Fibroblast of skin of left biceps (primary cell): ENCODE measurements at places on chromosomes 11 and 22.

GRCh38 chr22:46673662-46674236 lies 53.6 kb downstream of the GRAMD4 start:
- DNase-seq: no peak

DNA sequence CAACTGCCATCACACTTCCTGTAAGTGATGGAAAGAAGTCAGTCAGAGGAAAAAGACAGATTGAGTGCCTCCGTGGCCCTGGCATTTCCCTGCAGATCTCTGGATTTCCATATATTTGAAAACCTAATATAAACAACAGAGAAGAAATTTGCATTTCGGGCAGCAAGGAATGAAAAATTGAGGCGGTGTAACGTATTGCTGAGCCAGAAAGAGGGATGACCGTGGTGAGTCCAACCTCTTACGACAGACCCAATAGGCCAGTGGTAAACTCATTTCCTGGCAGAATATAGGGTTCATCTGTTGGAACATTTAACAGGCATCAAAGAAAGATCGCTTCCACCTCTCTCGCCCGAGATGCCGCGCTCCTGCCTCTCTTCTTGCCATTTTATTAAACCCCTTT lies 336.5 kb downstream of the MIAT start:
- DNase-seq: no peak

- no peak for DNase-seq
These were observed 206.9 kb downstream of the CADM1 start for GRCh38 chr11:115297330-115297729.

GRCh38 chr11:104219096-104219495 lies 55.1 kb upstream of the PDGFD start:
- no peak for DNase-seq

- no peak for DNase-seq
These were observed 50.2 kb downstream of the LINC01488 start for GRCh38 chr11:69531717-69532088.

DNA sequence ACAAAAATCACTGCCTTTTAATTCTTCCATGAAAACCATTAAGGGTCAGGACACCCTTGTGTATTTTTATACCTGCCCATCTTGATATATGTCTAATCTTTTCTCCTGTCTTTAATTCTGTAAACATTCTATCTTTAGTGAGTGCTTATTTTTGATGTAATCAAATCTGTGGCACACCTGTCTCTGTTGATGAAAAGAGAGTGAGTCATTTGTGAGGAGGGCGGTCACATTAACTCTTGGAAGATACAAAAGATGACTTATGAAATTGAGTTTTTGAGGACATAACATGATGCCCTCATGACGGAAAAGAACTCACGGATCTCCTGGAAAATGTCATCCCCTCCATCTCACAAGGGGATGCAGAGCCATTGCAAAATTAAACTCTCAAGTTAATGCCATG lies 206.5 kb upstream of the PGR start:
- no peak for DNase-seq

- DNase-seq: no peak
These were observed 15.4 kb downstream of the SLC35C1 start for GRCh38 chr11:45820211-45820857.

DNA sequence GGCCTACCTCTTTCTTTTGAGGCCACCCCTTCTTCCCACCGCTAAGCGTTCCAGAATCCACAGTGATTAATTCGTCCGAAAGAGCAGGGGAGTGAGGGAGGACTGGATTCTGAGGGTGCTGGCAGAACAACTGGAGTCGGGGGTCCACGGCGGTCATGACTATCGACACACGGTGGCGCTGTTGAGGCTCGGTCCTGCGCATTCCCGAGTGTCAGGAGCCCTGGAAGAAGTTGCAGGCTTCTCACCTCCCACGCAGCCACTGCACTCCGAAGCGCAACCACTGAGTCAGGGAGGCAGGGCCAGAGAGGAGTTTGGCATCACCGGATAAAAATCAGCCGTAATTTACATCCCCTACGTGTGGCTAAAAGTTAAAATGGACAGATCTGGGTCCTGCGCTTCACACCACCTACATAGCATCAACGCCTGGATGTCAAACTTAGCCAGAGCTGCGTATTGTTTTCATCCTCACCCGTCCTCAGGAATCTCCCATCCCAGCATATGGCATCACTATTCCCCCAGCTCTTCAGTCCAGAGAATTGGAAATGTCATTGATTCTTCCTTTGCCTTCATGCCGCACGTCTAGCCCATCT lies 10.7 kb upstream of the CTSF start:
- DNase-seq: peak; percentile 20

GRCh38 chr11:110428040-110428439 lies 1.7 kb upstream of the FDX1 start:
- no peak for DNase-seq

DNA sequence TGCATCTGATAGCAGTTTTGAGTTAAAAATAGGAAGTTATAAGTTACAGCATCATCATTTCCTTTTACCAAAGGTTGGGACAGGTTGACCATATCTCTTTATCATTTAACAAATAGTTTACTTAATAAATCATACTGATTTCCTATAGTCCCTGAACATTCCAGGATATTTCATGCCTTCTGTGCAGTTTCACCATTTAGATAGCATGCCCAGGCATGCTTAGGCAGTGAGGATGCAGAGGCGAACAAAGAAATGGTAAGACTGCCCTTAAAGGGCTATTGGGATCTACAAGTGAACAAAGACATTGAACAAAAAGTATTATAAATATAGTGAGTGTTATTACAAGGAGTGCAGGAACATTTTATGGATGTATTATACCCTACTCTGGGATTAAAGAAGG lies 96.4 kb downstream of the PRMT3 start:
- DNase-seq: no peak

GRCh38 chr11:2789791-2790567 lies 90.2 kb upstream of the KCNQ1OT1 start:
- DNase-seq: no peak

DNA sequence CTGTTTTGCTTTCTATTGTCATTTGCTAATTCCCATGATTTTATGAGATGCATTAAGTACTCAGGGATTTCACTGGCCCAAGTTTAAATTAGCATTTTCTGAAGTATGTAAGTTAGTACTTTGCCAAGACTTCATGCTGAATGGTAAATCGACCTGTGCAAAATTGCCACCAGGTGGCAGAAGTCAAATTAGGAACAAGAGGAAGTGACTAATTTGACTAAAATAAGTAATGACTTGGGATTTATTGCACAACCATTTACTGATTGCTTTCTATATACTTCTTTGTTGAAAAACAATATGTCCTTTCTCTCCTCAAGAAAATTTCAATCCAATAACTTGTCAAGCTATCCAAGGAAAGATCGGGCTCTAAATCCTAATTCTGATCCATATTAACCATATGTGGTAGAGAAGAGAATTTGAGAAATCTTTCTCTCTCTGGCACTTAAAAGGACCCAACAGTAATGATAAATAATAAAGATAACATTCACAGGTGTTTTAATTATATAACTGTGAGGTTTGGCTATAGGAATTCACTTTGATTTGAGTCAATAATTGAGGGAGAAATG lies 253.7 kb upstream of the CHORDC1 start:
- no peak for DNase-seq

DNA sequence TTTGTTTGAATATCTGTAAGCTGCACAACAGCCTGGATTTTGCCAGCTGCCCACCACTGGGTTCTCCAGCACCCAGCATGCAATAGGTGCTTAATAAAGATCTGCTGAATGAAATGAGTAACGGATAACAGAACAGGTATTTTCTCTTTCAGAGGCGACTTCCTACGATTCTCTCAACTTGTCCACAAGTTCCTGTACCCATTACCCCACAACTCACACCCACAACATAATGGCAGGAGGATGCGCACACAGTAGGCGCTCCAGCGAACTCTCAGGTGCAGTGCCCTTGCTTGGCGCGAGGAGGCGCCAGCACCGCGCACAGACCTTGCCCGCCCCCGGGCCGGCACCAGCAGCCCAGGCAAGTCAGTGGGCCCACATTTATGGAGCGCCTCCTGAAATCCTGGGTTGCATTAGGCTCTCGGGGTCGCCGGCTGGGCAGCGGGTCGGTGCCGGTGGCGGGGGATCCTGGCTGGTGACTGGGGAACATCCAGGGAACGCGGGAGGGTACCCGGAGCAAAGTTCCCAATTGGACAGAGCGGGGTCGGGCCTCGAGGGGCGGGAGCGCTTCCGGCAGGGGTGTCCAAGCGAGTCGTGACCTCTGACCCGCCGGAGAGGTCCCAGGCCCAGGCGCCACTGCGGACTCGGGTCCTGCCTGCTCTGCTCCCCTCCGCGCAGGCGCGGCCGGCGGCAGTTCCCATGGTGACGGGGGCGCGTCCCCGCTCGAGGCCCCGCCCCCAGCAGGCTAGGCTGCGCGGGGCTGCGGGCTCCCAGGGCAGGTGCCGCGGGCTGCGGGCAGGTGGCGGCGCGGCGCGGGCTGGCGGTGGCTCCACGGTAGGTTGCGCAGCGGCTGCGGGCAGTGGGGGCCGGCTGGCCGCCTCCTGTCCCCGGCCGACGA lies at the start of gene KIAA1671:
Gene KIAA1671 (plus strand): TSS at position 775 of the 895 bp plus-strand sequence. CDS start 75,284 bp downstream, outside the sequence.
- peak; percentile 7 for DNase-seq

- DNase-seq: no peak
These were observed 2.2 kb upstream of the APOBEC3H start for GRCh38 chr22:39094717-39095389.

GRCh38 chr22:26563022-26563421 lies 26.9 kb downstream of the TPST2 start:
- DNase-seq: no peak

- no peak for DNase-seq
These were observed 113.8 kb downstream of the MED15 start for GRCh38 chr22:20621162-20621561.

GRCh38 chr11:62588966-62589637 lies 2.2 kb downstream of the TUT1 start:
- no peak for DNase-seq

- DNase-seq: no peak
These were observed 76.2 kb upstream of the GDPD4 start for GRCh38 chr11:77377734-77378133.

DNA sequence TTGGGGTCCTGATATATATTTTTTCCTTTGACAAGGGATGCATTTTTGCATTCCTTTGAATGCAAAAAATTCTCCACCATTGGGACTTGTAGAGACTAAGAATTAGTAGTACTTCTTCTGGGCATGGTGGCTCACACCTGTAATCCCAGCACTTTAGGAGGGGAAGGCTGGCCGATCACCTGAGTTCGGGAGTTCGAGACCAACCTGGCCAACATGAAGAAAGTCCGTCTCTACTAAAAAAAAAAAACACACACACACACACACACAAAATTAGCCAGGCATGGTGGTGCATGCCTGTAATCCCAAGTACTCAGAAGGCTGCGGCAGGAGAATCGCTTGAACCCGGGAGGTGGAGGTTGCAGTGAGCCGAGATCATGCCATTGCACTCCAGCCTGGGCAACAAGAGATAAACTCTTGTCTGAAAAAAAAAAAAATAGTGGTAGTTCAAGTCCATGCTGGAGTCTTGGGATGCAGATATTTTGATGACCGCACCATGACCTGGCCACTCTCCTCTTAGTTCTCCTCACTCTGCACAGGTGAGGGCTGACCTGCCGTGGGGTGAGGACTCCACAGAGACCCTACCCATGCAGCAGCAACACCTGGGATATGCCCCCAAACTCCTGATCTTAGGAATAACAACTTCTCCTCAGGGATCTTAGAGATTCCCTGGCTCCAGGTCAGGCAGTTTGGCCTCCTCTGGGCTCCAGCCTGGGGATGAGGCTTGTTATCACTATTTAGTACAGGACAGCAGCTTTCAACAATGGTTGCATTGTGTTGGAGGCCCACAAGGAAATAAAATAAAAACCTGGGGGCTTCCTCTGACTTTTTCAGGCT lies 36.5 kb upstream of the TOP3B start:
- no peak for DNase-seq

GRCh38 chr11:97351939-97352338 lies 962.1 kb downstream of the JRKL start:
- no peak for DNase-seq

GRCh38 chr22:28015676-28016601 lies 96.9 kb upstream of the PITPNB start:
- DNase-seq: no peak

DNA sequence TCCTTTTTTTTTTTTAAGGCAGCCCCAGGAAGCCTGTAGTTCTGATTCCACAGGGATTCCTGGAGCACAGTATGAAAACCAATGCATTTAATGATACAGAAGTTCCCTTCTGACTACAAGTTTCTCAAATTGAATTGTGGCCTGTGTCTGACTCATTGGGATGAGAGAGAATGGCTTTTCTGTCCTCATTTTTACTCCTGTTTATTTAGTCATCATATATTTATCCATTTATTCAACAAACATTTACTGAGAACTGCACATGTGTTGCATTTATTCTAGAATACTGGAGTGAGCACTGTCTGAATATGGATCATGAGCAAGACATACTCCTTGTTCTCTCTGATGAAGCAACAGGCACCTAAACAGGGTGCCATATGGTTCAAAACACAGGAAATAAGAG lies 231.2 kb downstream of the NTM start:
- DNase-seq: no peak

DNA sequence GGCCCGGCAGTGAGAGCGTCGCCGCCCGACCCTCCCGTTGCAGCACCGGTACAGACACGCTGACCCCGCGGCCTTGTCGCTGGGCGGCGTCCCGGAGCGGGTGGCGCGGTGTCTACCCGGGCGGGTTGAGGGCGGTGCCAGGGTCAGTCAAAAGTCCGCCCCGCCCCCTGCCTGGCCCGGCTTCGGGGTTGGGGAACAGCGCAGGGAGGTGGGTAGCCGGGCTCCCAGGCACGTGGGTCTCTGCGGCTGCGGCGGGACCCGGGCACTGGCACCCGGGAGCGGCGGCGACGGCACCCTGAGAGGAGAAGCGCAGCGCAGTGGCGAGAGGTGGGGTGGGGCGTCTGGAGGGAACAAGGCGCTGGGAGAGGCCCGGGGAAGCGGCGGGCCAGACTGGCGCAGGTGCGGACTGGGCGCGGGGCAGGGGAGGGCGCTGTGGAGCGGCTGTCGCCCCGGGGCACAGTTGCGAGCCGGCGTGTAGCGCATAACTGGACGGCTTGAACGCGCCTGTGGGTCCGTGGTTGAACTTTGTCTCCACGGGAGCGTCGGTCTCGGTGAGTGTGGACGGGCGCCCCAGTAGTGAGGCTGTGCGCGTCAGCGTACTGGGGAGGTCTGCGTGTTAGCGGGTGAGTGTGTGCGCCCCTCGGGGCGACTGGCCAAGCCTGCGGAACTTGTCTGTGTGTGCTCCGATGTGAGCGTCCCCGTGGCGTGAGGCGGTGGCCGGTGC lies at the start of gene P2RY2:
Gene P2RY2 (plus strand): TSS at position 176 of the 724 bp plus-strand sequence. CDS start 15,879 bp downstream, outside the sequence.
- no peak for DNase-seq

- no peak for DNase-seq
These were observed 1.7 kb upstream of the XBP1 start for GRCh38 chr22:28801845-28802594.

- no peak for DNase-seq
These were observed 26.5 kb downstream of the TRIM77 start for GRCh38 chr11:89736566-89736965.

GRCh38 chr11:7253800-7254199 lies 2.1 kb downstream of the SYT9 start:
- no peak for DNase-seq

DNA sequence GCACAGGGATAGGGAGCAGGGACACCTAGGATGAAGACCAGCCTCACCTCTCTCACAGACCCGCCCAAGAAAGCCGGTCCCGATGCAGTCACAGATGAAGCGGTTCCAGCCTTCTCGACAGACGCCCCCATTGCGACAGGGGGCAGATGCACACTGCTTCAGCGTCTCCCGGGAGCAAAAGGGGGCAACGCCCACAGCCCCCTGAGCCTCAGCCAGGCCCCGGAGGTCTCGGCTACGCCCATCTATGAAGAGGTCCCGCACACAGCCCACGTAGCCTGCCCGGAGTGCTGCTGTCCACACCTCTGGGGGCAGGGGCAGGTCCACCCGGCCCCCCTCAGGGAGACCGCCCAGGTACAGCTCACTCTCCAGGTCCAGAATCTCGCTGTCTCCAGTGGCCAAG lies 62.3 kb downstream of the NRXN2 start:
- DNase-seq: no peak

- DNase-seq: no peak
These were observed 2.0 kb upstream of the OR2AG1 start for GRCh38 chr11:6780829-6781228.
